ENCODE measurements at places on chromosomes 16 and 17. TPM values are rescaled to one million over a fixed set of nuclear protein-coding genes. Genes with fewer than 3 reads are reported as not detected.

GRCh38 chr16:75770051-75770450, 43.8 kb upstream of the CPHXL start:
- no peak for DNase-seq

DNA sequence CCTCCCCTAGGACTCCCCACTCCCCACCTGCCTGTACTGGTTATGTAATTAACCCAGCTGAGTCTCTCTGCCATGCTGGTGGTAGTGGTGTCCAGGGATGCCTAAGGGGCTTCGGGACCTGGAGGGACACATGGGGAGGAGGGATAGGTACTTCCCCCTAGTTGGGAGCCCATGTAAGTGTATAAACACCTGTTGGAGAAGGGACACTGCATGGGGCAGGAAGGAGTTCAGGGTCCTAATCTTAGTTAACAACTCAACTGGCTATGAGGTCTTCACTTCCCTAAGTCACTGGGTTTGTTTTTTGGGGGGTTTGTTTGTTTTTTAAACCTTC, 1.3 kb downstream of the RASL10B start:
- DNase-seq: no peak

Gene CLEC18C
- total RNA-seq: 1.0 TPM

Gene OTOA
- total RNA-seq: 0.92 TPM

DNA sequence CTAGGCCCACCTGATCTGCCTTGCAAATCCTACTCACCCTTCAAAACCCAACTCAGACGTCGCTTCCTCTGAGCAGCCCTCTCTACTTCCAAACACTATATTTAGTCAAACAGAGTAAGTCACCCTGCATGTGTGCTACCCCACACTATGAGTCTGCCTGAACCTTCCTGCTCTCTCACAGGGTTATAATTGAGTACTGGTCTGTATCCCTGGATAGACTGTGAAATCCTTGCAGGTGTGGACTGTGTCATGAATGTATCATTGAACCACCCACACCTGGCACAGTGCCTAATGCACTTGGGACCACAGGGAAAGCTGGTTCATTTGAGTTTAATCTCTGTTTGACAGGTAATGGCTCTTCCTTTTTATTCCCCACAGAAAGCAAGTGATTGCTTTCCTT, 3.4 kb downstream of the FBXO39 start:
- DNase-seq: no peak

Gene CEP20
- total RNA-seq: 24.1 TPM

Gene CD19
- total RNA-seq: 0.21 TPM

Gene TADA2A
- total RNA-seq: 20.5 TPM

Gene SLFN12L
- 4.0 TPM for total RNA-seq

GRCh38 chr17:2390199-2390836, 10.5 kb downstream of the MNT start:
- no peak for DNase-seq

Gene TBC1D26
- not detected for total RNA-seq

DNA sequence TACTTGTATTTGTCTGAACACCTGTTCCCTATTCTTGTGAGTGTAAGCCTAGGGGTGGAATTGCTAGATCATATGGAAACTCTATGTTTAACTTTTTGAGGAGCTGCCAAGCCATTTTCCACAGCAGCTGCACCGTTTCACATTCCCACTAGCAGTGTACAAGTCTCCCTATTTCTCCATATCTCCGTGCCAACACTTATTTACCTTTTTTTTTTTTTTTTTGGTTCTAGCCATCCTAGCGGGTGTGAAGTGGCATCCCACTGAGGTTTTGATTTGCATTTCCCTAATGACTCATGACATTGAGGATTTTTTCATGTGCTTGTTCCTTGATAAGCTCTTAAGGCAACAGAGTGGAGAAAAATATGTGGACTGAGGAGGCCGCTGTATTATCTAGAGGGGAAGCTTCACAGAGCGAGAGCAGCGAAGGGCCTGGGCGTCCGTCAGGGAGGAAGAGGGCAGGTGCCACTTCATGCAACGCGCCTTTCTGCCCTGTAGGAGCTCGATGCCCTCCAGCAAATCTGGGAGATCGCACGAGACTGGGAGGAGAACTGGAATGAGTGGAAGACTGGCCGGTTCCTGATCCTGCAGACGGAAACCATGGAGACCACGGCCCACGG, 50.0 kb downstream of the DNAH2 start:
- no peak for DNase-seq

Gene HES7
- total RNA-seq: 0.21 TPM

DNA sequence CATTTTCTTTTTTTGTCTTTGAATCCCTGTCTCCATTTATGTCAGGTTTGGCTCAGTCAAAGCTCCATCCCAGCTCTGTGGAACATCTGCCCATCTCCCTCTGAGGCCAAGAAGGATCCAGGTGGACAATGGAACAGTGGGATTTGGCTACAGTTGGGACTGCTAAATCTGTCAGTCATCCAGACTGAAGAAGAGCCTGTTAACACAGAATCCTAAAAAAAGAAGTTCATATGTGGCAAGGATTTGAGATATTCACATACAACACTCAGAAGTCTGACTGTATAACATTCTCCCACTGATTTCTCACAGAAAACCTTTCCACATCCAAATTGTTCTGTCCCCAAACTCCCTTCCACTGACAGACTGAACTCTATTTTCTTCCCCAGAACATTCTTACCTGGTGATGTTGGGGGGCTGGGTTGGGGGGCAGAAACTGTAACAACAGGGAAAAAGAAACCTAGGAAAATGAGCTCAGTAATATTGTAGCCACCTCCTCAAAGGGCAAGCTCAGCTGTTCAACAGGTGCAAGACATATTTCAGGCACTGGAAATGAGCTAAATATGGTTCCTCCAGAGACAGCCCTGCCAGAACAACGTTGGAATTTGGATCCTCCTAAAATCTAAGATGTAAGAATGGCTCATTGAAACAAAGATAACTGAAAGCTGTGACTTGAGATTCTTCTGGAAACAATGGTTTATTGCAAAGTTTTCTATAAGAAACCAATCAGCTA, 301.5 kb upstream of the CDH5 start:
- DNase-seq: no peak

Gene TNFRSF17
- 1.4 TPM for total RNA-seq

DNA sequence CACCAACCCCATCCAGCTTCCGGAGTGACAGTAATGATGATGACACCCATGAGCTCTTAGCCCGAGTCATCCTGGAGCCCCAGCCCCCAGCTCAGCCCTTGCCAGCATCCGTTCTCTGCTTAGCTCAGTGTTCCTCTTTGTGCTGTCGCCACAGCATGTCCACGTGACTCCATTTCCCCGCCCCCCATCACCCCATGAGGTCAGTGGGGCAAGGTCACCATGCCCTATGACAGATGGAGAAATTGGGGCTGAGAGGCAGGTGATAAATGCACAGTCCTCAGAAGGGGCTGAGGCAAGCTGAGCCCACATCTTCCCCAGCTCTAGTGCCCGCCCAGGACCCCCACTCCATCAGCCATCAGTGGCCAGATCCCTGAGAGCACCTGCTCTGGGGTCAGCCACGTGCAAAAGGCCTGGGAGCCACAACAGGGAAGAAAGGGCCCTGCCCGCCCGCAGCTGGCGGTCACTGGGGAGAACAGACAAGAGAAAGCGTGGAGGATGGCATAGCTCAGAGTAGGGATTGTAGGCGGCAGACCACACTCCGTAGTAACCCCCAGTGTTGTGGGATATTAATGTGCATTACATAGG, 17.1 kb downstream of the ITGB4 start:
- peak; percentile 79 for DNase-seq

- no peak for DNase-seq
These were observed 4.6 kb upstream of the ATP2A1 start for GRCh38 chr16:28873543-28874201.

- DNase-seq: no peak
These were observed 105.0 kb downstream of the ABCC6 start for GRCh38 chr16:16118337-16118736.

DNA sequence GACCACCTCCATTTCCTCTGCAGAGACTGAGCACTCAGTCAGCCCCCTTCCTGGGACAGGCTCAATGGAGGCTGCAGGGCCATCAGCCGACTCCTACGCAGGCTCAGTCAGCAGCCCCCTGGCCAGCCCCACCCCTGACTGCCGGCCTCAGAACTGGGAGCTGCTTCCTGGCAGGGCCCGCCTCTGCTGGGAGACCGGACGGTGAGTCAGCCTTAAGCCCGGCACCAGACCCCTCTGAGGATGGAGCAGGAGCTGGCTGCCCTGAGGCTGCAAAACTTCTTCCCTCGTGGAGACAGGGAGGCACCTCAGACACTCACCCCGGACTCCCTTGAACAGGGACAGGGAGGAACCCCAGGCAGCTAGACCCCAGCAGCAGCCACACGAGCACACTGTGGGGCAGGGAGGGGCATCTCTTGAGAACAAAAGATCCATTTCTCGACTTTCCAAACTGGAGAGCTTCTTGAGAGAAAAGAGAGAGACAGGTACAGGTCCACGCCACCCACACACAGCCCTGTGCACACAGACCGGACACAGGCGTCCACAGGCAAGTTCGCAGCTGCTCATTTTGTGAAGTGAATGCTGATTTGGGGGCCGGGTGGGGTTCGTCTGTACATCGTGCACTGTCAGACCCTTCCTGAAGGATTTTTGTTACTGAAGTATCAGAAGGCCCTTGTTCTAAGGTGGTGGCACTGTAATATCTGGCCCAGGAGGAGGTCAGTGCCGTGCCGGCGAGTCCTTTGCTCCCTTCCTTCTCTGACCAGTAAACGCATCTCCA, 1.3 kb upstream of the TUBB3 start:
- no peak for DNase-seq

Gene CD79B
- total RNA-seq: 4.7 TPM

All from lower lobe of right lung (tissue), 2 donors.